ENCODE measurements at places on chromosomes 5 and 9. TPM values are rescaled to one million over a fixed set of nuclear protein-coding genes. Genes with fewer than 3 reads are reported as not detected.

The GGTA1 gene
- 7.0 TPM for total RNA-seq

DNA sequence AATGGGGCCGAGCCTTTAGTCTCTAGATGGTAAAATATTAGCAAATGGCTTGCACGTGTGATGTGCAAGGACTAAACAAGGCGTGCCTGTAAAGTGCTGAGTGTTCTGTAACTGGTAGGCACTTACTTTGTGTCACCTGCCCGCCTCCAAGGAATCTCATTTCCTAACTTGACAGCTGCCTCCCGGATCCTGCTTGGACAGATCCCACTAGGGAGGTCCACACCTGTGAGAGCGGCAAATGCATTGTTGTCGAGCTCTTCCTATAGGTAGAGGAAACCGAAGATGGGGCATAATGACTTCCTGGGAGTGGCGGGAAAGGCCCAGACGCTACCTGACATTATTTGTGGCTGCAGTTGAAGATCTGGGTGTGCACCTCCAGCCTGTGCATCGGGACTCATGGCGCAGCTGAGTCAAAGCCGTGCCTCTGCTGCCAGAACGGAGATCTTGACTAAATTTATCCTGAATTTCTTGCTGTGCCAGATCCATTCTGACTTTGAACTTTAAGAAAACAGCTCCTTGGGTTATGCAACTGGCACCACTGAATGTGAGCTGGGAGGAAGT lies 79.8 kb downstream of the TENT4A start:
- no peaks in the 10 kb centered on the region for H3K27me3 ChIP-seq
- no peak for DNase-seq
- H3K27ac ChIP-seq: no peak overlapping the region
- H3K36me3 ChIP-seq: no peaks in the 10 kb centered on the region
- H3K4me3 ChIP-seq: no peak overlapping the region

- DNase-seq: no peak
- no peak overlapping the region for H3K4me3 ChIP-seq
- H3K27ac ChIP-seq: no peak overlapping the region
- no peaks in the 10 kb centered on the region for H3K4me1 ChIP-seq
- no peaks in the 10 kb centered on the region for H3K27me3 ChIP-seq
- no peaks in the 10 kb centered on the region for H3K36me3 ChIP-seq
These were observed 408.9 kb upstream of the SMARCA2 start for GRCh38 chr9:1606253-1606652.

DNA sequence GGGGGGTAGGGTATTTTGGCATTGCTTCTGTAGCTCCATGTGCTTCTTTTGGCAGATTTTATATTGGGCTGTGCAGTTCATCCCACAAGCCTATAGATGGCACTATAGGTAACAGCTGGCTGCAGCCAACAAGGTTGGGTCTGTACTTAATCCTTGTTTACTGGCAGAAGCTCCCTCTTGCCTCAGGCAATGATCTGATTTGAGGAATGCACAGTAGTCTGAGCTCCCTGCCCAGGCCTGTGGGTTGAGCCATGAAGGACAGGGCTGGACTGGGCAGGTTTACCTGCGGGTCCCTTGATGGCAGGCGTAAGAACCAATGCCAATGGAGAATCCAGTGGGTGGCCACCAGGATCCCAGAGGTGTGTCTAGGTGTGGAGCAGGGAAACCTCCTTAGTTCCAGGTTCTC lies 11.7 kb upstream of the OR1J2 start:
- H3K4me3 ChIP-seq: no peak overlapping the region
- no peak for DNase-seq
- no peak overlapping the region for H3K27ac ChIP-seq
- H3K4me1 ChIP-seq: no peaks in the 10 kb centered on the region
- no peaks in the 10 kb centered on the region for H3K36me3 ChIP-seq
